ENCODE measurements at places on chromosomes 16 and 17.

DNA sequence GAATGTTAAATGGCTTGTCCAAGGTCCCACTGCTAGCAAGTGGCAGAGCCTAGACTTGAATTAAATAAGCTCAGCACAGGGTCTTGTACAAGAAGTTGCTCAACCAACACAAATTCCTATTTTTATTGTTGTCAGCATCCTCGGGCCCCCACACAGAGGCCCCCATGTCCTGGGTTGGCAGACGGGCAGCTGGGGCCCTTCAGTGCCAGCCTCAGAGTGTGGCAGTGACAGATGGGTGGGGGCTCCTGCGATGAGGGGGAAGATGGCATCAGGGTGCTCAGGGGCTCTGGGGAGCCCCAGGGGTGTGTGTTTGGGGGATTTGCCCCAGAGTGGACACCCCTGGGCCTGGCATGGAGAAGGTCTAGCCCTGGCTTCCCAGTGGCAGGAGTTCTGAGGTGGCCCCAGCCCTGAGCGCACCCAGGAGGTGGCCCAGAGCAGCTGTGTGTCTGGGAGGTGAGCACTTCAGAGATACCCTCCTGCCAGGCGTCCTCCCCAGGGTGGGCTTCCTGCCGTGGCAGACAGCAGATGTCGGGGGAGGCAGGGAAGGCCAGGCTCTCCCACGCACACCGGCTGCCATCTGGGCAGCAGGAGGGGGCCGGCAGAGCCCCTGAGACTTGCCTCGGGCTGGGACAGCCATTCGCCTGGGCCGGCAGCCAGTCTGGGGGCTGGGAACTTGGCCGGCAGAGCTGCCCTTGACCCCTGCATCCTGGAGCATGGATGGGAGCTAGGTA is 150.8 kb downstream of the C16orf78 start:
- DNase-seq = peak; percentile 36

GRCh38 chr16:57106767-57107166 is 14.4 kb downstream of the CPNE2 start:
- DNase-seq = no peak

DNA sequence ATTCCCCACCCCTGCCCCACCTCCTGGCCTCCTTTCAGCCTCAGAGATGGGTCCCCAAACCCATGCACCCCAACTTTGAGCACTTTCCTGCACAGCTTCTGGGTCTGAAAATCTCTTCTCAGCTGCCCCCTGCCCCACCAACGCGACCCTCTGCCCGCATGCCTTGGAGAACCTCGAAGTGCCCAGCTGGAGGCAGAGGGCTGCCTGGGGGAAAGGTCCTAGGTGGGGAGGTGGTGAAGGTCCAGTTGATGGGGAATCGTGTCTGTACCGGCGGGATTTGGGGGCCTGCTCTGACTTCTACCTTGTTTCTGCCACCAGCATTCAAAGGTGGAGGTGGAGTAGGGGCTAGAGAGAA is 1.3 kb downstream of the NKD1 start:
- DNase-seq = no peak

GRCh38 chr17:82843904-82844680 is 4.3 kb upstream of the ZNF750 start:
- DNase-seq = no peak

DNA sequence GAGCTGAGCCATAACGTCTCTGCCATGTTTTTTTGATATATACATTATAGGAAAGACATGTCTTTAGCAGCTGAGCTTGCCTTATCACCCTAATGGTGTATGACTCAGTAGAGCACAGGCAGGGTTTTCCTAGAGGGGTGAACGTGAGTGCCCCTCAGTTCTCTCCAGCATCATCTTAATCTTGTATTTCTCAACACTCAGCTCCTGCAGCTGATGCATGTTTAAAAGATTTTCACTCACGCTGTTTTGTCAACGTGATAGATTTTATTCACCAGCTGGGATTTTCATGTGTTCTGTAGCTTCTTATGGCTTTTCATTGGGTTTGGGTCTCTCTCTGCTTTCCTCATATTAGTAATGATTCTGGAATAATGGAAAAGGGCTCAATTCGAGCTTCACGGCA is 186.0 kb upstream of the PMFBP1 start:
- DNase-seq = no peak

DNA sequence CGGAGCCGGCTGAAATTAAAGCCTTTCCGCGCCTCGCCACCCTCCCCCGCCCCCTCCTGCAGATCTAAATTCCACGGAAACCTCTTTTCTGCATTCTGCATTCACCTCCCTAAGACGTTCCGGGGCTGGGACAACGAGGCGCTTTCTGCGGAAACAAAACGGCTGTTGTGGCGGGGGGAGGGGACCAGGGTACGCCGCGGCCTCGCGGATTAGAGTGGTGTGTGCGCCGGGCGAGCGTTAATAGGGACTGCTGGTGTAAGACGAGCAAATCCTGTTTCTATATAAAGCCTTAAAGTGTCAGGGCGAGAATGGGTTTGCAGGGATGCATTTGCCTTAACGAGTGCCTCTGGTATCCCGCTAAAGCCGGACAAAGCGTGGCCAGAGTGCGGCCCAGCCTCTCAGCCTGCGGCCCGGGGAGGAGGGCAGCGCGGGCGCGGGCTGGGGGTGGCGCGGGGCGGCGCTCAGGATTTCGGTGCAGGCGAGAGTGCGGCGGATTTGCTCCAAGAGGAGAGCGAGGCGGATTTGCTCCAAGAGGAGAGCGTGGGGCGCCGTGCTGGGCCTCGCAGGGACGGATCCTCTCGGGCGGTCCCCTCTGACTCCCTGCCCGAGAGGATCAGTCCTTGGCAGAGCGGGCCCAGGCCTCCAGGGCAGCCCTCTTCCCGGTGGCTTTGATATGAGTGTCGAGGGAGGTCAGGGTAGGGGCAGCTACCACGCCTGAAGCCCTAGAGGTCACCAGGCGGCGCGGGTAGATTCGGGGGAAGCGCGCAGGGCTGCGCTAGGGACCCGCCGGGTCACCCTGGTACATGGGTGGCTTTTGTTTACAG is 5.1 kb downstream of the BAHCC1 start:
- DNase-seq = no peak

GRCh38 chr16:80852261-80852872 is 48.0 kb upstream of the CDYL2 start:
- DNase-seq = no peak

DNA sequence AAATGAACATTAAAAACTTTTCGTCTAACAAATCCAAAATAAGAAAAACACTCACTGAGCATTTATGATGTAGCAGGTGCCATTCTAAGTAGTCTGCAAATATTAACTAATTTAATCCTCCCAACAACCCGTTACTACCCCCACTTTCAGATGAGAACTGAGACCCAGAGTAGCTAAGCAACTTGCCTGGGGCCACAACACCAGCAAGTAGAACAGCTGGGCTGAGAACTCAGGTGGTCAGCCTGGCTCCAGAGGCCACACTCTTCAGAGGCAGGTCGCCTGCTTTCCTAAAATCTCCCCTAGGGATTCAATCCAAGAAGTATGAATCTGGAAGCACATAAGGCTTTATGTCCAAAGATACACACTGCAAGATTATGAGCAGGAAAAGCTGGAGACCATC is 6.2 kb downstream of the MBTPS1 start:
- no peak for DNase-seq

DNA sequence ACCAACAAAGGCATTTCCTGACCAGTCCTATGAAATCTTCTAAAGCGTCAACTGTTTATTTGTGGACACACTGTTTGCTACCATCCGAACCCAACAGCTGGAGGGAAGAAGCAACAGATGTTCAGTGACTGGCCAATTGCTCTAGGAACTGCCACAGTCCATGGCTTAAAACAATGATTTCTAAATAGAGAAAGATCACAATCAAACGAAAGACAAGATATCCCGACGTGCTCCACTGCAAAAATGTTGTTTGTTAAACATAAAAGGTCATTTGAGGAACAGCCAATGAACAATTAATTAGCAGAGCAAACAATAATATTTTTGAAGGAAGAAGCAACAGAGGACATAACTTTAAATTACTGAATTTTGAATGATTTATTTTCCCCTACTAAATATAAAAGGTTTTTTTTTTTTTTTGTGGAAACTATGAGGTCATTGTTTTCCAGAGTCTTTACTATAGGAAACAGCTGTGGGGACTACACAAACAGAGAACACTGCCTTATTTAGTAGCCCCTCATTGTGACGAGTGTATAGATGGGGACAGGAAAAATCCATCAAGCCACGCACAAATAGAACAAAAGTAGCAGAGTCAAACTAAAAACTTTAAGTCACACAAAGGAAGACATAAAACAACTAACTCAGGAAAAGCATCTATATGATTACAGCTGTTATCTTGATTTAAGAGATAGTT is 17.2 kb downstream of the USP31 start:
- no peak for DNase-seq

DNA sequence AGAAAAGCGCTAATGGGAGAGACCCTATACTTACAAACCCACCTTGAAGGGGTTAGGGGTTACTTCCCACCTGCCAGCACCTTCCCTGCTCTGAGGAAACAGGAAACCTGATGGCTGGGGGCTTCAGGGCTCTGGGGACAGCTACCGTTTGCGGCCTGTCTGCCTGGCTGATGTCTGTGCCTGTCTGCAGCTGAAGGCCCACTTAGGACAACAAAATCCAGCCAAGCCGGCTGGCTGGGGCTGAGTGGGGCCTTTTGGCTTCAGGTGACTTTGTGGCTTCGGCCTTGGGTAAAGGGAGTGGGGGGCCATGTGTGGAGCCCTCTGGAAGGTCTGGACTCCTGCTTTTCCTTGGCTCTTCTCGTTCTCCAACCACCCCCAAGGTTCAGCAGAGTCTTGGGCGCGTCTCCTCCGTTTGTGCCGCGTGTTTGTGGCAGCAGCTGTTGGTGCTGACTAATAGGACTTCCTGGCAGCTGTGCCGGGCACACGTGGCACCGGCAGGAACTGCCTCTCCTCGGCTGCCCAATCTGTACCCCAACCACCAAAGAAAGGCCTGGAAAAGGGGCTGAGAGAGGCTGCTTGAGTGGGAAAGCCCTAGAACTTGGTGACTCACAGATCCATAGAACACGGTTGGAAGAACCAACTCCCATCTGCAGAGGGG is 186.7 kb downstream of the MSI2 start:
- DNase-seq = no peak

Measured in NCI-H446 treated with DMSO at 0.1 percent for 48 hours (cell line).